ENCODE measurements at places on chromosomes 2 and 18. TPM values are rescaled to one million over a fixed set of nuclear protein-coding genes. Genes with fewer than 3 reads are reported as not detected.

DNA sequence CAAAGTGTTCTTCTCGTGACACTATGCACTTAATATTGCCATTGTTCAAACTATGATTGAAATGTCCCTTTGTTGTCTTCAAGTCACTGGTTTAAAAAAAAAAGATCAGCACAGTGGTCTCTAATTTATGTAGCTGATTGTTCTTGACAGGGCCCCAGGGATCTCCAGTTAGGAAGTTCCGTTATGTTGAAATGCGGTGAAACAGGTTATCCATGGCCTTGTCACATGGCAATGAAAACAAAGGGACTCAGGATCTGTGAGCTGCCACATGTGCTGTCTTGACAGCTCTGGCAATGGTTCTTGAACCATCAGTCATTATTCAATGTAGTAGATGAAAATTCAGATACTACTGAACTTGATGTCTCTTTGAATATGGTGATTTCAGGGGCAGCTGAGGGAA, 147.4 kb downstream of the SETBP1 start:
- DNase-seq, result no peak

Gene SP3
- 99.7 TPM for total RNA-seq

Gene TTN
- total RNA-seq, result 0.91 TPM

GRCh38 chr2:69012310-69013141, 453 bp upstream of the ANTXR1 start:
- DNase-seq, result peak; percentile 53

Gene EFHD1
- 1.3 TPM for total RNA-seq

Gene GYPC
- total RNA-seq, result 155 TPM

DNA sequence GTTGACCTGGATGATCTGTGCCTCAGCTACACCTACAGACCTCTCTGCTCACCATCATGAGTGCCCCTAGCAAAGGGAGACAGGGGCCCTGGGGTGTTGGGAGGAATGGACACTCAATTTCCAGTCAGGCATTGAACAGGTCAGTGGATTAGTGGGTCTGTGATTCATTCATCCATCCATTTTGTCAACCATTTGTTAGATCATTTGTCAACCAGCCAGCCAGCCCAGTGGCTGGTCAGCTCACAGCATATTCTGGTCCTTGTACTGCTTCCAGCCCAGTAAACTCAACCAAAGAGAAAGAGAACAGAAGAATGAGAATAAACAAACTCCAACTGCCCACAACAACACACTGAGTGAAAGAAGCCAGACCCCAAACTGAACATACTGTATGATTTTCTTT, 4.6 kb upstream of the KLF11 start:
- DNase-seq, result no peak

Gene MEP1B
- total RNA-seq, result not detected

DNA sequence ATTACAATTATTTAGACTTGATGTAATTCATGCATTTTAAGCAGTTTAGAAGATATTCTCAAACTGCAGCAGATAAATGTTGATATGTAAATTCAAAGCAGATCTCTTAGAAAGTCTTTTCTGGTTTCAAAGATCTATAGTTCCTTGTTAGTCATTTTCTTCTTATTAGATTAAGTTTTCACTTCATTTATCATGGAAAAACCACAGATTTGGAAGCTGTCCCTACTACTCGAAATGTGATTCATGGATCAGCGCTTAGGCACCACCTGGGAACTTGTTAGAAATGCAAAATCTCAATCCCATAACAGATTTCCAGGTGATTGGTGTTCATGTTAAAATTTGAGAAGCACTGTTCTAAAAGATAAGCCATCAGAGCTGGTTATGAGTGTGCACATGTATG, 92.8 kb upstream of the CDH2 start:
- no peak for DNase-seq

- DNase-seq, result peak; percentile 80
Observed at GRCh38 chr2:215920244-215921100, 92.9 kb downstream of the MREG start.

- peak; percentile 18 for DNase-seq
Observed at GRCh38 chr2:177195194-177195593, 17.4 kb upstream of the HNRNPA3 start.

DNA sequence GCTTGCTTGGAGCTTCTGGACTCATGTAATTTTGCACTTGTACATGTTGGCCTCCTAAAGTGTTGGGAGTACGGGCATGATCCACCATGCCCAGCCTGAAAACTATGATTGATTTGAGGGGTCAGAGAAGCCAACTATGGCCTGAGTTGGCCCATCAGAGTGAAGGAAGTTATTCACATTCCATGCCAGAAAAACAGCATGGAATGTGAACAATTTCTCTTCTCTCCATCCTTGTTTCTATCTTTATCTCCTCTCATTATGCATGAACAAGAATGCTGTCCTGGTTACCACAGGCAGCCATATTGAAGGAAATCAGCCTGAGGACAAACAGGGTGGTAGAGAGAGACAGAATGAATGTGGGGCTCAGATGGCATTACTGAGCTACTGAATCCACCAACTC, 3.5 kb upstream of the CD226 start:
- no peak for DNase-seq

All from activated naive CD4-positive, alpha-beta T cell treated with anti-CD3 and anti-CD28 coated beads for 36 hours (primary cell).